ENCODE measurements at places on chromosomes 12 and 14.
A peak's percentile ranks its signal among the peaks of the same experiment; 100 is the strongest.

DNA sequence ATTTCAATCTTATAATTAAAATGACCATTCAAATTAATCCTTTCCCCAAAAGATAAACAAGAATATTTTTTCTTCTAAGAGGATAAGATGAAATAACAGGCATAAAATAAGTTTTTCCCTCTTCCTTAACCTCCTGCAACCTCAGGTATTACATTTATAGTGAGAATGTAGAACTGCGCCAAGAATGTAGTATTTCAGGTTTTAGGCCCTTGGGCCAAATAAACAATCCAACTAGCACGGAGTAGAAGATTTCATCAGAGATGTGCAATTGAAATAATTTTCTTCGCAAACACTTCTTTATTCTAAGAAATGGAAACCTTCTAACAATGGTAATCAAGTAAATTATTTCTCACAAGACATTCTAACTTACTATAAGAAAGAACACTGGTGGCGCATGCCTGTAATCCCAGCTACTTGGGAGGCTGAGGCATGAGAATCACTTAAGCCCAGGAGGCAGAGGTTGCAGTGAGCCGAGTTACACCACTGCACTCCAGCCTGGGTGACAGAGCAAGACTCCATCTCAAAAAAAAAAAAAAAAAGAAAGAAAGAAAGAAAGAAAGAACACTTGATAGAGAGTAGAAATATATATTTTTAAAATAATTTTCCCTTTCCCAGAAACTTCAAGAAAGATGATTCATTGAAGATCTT, 100.8 kb downstream of the TAOK3 start:
- no peak overlapping the region for H3K4me3 ChIP-seq
- no peak for DNase-seq
- no peaks in the 10 kb centered on the region for H3K27me3 ChIP-seq
- H3K4me1 ChIP-seq, result no peaks in the 10 kb centered on the region

DNA sequence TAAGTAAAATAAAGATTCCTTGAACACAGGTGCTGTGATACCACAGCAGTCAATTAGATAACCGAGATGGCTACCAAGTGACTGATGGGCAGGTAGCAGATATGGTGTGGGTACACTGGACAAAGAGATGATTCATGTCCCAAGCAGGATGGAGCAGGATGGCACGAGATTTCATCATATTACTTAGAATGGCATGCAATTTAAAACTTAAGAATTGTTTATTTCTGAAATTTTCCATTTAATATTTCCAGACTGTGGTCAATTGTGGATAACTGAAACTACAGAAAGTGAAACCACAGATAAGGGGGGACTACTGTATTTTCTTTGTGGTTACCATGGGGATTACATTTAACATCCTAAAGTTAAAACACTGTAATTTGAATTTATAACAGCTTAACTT, 7.5 kb upstream of the ZFP36L1 start:
- peaks cover 13% of the 10 kb centered on the region for H3K4me1 ChIP-seq
- no peak for DNase-seq
- no peak overlapping the region for H3K27ac ChIP-seq
- no peak overlapping the region for H3K4me3 ChIP-seq
- H3K27me3 ChIP-seq, result no peaks in the 10 kb centered on the region

DNA sequence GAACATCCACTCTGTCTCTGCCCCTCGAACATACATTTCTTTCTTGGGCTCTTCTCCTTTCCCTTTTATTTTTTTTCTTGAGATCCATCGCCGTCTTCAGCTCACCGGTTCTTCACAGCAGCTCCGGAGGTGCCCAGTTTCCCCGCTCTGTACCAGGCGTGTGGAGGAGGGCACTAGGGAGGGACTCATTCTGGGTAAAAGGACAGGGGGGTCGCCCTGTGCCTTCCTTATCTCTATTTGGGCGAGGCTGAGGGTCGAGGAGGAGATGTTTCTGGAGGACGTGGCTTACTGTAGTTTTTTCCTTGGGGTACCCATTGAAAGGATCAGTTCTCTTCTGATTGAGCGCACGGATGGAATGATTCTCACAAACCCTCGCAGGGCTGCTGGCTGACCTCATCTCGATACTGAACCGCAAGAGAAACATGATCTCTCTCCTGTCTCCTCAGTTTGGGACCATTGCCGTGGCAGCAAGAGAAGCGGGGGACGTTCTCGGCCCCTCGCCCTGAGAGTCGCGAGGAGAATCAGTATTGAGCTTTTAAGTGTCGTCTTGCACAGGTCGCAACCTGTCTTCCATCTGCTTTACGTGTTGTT, 386 bp downstream of the LIN52 start:
- H3K27me3 ChIP-seq, result no peaks in the 10 kb centered on the region
- peak overlapping the region; percentile 84 for H3K27ac ChIP-seq
- no peaks in the 10 kb centered on the region for H3K36me3 ChIP-seq
- peak overlapping the region; percentile 89 for H3K4me3 ChIP-seq
- DNase-seq, result peak; percentile 92

GRCh38 chr12:132422381-132423043, 67.4 kb upstream of the FBRSL1 start:
- H3K27ac ChIP-seq, result no peak overlapping the region
- H3K4me1 ChIP-seq, result no peaks in the 10 kb centered on the region
- no peaks in the 10 kb centered on the region for H3K36me3 ChIP-seq

- H3K4me1 ChIP-seq, result no peaks in the 10 kb centered on the region
- no peak overlapping the region for H3K27ac ChIP-seq
These were observed 42.7 kb upstream of the NID2 start for GRCh38 chr14:52111583-52111982.

DNA sequence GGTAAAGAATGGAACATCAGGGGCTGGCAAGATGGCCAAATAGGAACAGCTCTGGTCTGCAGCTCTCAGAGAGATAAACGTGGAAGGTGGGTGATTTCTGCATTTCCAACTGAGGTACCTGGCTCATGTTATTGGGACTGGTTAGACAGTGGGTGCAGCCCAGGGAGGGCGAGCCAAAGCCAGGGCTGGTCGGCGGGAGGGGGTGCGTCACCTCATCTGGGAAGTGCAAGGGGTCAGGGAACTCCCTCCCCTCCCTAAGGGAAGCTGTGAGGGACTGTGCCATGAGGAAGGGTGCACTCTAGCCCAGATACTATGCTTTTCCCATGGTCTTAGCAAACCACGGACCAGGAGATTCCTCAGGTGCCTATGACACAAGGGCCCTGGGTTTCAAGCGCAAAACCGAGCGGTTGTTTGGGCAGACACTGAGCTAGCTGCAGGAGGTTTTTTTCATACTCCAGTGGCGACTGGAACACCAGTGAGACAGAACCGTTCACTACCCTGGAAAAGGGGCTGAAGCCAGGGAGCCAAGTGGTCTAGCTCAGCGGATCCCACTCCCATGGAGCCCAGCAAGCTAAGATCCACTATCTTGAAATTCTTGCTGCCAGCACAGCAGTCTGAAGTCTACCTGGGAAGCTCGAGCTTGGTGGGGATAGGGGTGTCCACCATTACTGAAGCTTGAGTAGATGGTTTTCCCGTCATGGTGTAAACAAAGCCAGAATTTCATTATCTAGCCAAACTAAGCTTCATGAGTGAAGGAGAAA, 317.6 kb downstream of the NELL2 start:
- H3K27me3 ChIP-seq, result no peaks in the 10 kb centered on the region
- no peaks in the 10 kb centered on the region for H3K4me1 ChIP-seq
- no peak for DNase-seq
- H3K36me3 ChIP-seq, result no peaks in the 10 kb centered on the region
- no peak overlapping the region for H3K4me3 ChIP-seq

GRCh38 chr12:52689239-52689638, 9.0 kb upstream of the KRT1 start:
- H3K27me3 ChIP-seq, result no peaks in the 10 kb centered on the region
- H3K4me3 ChIP-seq, result no peak overlapping the region
- no peak overlapping the region for H3K27ac ChIP-seq
- DNase-seq, result no peak

- no peaks in the 10 kb centered on the region for H3K4me1 ChIP-seq
- H3K27ac ChIP-seq, result no peak overlapping the region
- DNase-seq, result no peak
- H3K36me3 ChIP-seq, result no peaks in the 10 kb centered on the region
These were observed 191.4 kb downstream of the KTN1 start for GRCh38 chr14:55771242-55771981.

DNA sequence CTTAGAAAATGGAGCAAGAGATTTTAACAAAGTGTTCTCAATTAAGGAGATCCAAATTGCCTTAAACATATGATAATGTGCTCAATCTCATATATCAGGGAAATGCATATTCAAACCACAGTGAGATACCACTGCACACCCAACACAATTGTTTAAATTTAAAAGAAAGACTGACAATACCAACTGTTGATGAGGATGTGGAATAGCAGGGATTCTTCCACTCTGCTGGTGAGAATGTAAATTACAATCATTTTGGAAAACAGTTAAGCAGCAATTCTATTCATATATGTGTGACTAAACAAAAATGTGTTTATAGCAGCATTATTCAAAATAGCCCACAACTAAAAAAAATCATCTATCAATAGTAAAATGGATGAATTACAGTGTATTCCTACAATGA, 144.2 kb downstream of the KICS2 start:
- H3K36me3 ChIP-seq, result no peaks in the 10 kb centered on the region
- H3K27me3 ChIP-seq, result no peaks in the 10 kb centered on the region
- no peak overlapping the region for H3K27ac ChIP-seq
- H3K4me3 ChIP-seq, result no peak overlapping the region

DNA sequence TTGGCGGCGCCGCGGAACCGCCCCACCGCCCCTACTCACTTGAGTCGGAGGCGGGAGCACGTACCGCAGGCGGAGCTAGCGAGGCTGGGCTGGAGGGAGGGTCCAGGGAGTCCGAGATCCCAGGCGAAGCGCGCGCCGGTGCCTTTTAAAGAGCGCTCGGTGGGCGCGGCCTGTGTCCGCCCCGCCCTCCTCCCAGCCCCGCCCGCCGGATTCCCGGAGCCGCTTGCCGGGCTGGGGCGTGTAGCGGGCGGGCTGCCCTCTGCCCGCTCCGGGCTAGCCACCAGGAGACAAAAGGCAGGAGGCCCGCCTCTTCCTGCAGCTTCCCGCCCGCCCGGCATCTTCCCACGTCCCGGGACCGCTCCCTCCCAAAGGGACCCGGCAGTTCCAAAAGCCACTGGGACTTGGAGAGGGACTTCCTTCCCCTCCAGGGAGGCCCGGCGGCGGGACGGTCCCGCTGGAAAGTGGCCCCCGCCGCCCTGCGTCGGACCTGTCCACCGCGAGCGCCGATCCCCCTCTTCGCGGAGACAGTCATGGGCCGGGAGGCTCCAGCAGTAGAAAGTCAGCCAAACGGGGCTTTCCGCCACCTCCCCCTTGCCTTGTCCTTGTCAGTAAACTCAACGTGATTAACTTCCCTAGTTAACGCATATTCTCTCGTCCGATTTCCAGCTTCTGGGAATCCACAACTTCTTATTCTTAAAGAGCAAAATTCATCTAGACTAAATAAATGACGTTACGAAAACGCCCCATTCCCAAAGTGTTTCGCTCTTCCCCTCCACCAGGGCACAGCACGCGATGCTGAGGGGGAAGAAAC, at the start of gene CSRP2:
TSS of gene CSRP2 (minus strand) at position 121 of the 811 bp plus-strand sequence. CDS start 12,759 bp downstream, outside the sequence.
- peak within 1 kb of the TSS; percentile 95 for H3K27ac ChIP-seq
- peak within 1 kb of the TSS; percentile 86 for H3K4me3 ChIP-seq
- peaks cover 41% of the 10 kb centered on the region for H3K4me1 ChIP-seq
- DNase-seq, result no peak
- H3K36me3 ChIP-seq, result no peaks in the 10 kb centered on the region

DNA sequence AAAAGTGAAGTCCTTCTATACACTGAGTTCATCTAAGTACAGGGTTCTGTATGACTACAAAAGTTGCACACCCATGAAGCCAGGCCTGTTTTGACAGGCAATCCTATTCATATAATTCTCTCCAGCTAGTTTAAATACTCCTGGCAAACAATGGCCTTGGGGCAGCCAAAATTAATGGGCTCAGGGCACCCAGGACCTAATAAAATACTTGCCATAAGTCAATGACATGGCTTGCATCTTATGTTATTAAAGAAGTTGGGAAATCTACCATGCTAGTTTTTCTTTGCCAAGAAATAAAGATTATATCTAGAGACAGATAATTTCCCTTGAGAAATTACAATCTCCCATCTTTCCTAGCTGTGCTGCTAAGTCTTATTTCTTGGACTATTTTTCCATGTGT, 11.1 kb upstream of the TMTC1 start:
- H3K4me3 ChIP-seq, result no peak overlapping the region
- H3K27me3 ChIP-seq, result no peaks in the 10 kb centered on the region
- DNase-seq, result no peak

DNA sequence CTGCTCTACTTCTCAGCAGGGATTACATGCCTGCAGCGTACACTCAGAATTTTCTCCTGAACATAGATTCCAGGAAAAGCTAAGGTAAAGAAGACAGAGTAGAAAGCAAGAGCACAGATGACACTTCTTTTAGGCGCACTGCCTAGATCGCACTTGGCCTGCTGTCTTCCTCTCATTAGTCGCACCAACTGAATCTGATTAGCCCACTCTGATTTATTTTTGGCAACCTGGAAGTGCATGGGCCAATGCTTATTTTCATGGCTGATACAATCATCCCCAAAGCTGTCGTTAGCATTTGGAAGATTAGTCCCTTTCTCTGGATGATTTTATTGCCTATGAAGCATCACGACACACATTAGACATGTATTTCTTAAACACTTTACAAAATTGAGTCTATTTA, 152.5 kb downstream of the PTPRO start:
- H3K36me3 ChIP-seq, result no peaks in the 10 kb centered on the region
- no peak for DNase-seq
- no peaks in the 10 kb centered on the region for H3K4me1 ChIP-seq
- H3K27ac ChIP-seq, result no peak overlapping the region
- H3K4me3 ChIP-seq, result no peak overlapping the region

GRCh38 chr12:13452955-13453570, 256.5 kb downstream of the EMP1 start:
- H3K4me3 ChIP-seq, result no peak overlapping the region
- no peaks in the 10 kb centered on the region for H3K4me1 ChIP-seq
- H3K27me3 ChIP-seq, result no peaks in the 10 kb centered on the region
- H3K27ac ChIP-seq, result no peak overlapping the region
- no peaks in the 10 kb centered on the region for H3K36me3 ChIP-seq

GRCh38 chr12:115109863-115110262, 425.9 kb upstream of the TBX3 start:
- no peak overlapping the region for H3K27ac ChIP-seq
- no peaks in the 10 kb centered on the region for H3K36me3 ChIP-seq
- no peaks in the 10 kb centered on the region for H3K27me3 ChIP-seq
- H3K4me3 ChIP-seq, result no peak overlapping the region

GRCh38 chr14:43407706-43408105, 1099.4 kb downstream of the FSCB start:
- H3K4me1 ChIP-seq, result no peaks in the 10 kb centered on the region
- DNase-seq, result no peak

DNA sequence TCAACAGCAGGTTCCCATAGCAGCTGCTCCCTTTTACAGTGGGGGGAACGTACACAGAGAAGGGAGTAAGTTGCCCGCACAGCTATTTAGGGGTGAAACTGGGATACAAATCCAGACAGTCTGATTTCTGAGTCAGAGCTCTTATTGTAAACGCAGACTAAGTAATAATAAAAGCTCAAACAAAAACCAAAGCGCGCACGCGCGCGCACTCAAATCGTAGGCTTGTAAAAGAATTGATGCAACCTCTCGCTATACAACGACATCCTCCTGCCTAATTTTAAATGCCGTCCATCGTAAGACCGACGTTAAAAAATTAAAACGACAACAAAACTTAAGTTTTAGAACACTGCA, 747 bp upstream of the DACT1 start:
- DNase-seq, result no peak
- H3K4me3 ChIP-seq, result peak overlapping the region; percentile 81
- H3K4me1 ChIP-seq, result peaks cover 21% of the 10 kb centered on the region
- H3K27ac ChIP-seq, result peak overlapping the region; percentile 94

Measured in vagina (tissue), 2 donors.